ENCODE measurements at places on chromosomes 1 and 21. TPM values are rescaled to one million over a fixed set of nuclear protein-coding genes. Genes with fewer than 3 reads are reported as not detected.

DNA sequence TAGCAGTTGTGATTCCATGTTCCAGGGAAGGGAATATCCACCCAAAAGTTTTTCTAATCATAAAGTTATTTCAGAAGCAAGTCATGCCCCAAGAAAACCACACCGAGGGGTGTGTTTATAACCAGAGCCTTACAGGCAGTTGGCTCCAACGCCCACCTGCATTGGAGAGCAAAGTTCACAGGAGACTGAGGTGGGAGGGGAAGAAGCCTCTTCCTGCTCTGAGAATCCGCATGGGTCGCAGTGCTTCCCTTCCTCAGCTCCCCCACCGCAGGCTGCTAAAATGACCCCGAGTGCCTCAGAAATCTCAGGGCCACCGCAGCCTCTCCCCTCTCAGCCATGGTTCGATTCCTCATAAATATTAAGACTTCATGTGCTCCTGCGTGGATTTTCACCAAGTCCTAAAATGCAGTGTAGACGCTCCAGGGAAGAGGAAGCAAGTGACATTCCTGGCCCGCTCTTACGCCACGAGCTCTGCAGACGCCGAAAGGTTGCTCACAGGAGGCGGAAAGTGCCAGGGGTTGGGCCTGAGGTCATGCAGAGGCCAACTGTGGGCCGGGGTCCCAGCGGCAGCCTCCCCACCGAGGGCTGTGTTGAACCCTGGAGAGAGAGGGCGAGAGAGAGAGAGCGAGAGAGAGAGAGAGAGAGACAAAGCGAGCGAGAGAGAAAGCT is 13.4 kb upstream of the SPSB1 start:
- DNase-seq: peak; percentile 43

Gene LCE2B
- total RNA-seq: not detected

Gene CNR2
- total RNA-seq: not detected

GRCh38 chr1:56060906-56061305 is 518.5 kb downstream of the PLPP3 start:
- DNase-seq: no peak

- DNase-seq: no peak
Observed at GRCh38 chr1:153801786-153802697, 26.8 kb downstream of the SLC27A3 start.

Gene LRRC71
- not detected for total RNA-seq

Gene EPHA2
- total RNA-seq: 50.8 TPM

- DNase-seq: no peak
Observed at GRCh38 chr1:1123581-1124507, 8.0 kb upstream of the C1orf159 start.

Gene GUCA2B
- not detected for total RNA-seq

Gene CFH
- total RNA-seq: 3.8 TPM

- DNase-seq: no peak
Observed at GRCh38 chr1:33273961-33274371, 17.7 kb downstream of the ZNF362 start.

DNA sequence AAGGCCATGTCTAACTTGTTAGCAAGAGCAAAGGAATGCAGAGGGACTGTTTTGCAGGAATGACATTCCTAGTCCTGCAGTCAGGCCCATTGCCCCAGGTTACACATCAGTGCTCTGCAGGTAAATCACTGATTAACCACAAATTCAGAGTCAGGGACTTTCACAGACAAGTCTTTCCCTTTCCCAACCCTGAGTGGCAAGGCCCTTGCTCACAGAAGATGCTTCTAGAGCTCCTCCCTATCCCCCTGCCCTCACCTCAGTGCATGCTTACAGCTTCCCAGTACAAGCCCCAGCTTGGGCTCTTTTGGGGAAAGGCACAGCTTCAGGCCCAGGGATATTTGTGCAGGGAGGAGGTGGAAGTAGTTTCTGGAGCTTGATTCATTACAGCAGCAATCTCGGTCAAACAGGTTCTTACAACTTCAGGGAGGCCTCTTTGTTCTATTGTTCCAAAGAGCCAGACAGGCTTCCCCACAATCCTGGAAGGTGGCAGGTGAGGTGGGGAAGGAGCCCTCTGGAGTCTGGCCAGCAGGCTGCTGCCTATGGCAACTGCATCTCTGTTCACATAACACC is 53.9 kb downstream of the CASQ2 start:
- no peak for DNase-seq

Gene NGF
- total RNA-seq: 0.51 TPM

DNA sequence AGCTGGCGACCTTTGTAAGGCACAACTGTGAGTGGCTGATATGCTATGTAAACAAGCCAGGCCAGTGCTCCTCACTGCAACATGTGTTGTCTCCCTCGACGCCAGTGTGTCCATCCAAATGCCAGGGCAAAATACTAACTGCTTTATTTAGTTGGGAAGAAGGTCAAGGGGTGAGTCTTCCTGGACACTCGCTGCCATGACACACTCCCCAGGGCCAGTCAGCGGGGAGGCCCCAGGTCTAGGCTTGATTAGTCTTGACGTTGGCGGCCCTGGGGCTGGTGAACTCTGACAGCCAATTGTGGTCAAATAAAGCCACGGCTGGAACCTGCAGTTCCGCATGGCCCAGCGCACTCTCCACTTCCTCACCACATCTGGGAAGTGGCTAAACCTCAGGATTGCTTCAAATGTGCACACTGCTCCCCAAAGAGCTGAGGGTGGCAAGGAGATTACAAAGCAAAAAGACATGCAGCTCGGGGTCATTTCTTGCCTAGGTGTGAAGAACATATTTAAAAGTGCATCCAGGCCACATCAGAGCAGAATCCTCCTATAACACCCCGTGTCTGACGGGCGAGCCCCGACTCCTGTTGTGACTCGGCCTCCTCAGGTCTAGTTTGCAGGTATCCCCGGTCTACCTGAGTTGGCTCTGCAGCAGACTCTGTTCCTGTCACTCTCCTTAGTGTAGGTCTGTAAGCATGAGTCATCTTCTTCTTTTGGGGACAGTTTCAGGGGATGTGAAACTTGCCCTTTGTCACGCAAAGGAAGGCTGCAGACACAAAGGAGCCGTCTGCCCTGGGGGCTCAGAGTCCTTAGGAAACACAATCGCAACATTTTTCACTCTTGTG is 183.5 kb downstream of the RUNX1 start:
- peak; percentile 39 for DNase-seq

GRCh38 chr1:218712677-218713076 is 367.5 kb downstream of the TGFB2 start:
- no peak for DNase-seq

Gene CACNA1S
- not detected for total RNA-seq

- no peak for DNase-seq
Observed at GRCh38 chr1:167463875-167464575, 54.3 kb downstream of the CD247 start.

- no peak for DNase-seq
Observed at GRCh38 chr1:158179301-158180041, 1.2 kb upstream of the CD1D start.

Gene TMEM240
- total RNA-seq: 0.11 TPM

DNA sequence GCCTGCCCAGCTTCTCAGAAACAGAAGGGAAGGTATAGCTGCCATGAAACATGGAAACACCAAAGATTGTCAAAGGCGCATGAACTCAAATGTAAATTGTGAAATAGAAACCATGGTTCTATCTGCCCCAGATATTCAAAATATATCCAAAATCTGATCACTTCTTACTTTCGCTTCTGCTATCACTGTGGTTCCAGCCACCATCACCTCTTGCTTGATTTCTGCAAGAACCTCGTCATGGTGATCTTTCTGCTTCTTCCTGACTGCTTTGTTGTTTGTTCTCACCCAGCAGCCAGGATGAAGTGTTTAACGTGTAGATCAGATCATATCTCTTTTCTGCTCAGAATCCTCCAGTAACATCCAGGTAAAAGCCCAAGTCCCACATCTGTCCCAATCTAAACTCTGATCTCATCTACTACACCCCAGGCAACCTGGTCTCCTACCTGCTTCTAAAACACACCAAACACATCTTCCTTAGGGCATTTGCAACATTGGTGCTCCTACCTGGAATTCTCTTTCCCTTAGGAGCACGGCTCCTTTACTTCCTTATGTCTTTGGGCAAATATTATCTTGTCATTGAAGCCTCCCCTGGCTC is 10.5 kb upstream of the LMO4 start:
- DNase-seq: no peak

Gene TLR5
- 0.77 TPM for total RNA-seq

GRCh38 chr1:198318085-198318484 is 161.3 kb downstream of the NEK7 start:
- DNase-seq: no peak

DNA sequence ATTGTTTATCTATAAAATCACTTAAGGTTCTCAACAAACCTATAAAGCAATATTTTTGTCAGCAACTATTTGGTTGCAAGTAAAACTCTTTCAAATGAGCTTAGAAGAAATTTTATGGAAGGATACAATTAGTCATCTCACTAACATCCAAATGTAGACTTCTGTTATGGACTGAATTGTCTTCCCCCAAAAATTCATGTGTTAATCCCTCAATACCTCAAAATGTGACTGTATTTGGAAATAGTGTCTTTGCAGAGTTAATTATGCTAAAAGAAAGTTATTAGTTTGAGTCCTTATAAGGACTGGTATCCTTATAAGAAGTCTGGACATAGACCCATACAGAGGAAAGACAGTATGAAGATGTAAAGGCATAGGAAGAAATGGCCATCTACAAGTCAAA is 357.8 kb upstream of the PRMT6 start:
- no peak for DNase-seq

GRCh38 chr1:234897754-234898454 is 230.7 kb downstream of the TOMM20 start:
- DNase-seq: no peak

- no peak for DNase-seq
Observed at GRCh38 chr1:159895286-159895685, 4.7 kb downstream of the CFAP45 start.

GRCh38 chr1:244876228-244876910 is 12.0 kb upstream of the HNRNPU start:
- no peak for DNase-seq

Gene SPRR3
- total RNA-seq: not detected

Gene AK4
- 7.1 TPM for total RNA-seq

GRCh38 chr1:78088015-78088414 is 42.2 kb downstream of the GIPC2 start:
- no peak for DNase-seq

- no peak for DNase-seq
Observed at GRCh38 chr1:66386712-66387111, 147.2 kb upstream of the SGIP1 start.

Gene COL16A1
- 38.2 TPM for total RNA-seq

DNA sequence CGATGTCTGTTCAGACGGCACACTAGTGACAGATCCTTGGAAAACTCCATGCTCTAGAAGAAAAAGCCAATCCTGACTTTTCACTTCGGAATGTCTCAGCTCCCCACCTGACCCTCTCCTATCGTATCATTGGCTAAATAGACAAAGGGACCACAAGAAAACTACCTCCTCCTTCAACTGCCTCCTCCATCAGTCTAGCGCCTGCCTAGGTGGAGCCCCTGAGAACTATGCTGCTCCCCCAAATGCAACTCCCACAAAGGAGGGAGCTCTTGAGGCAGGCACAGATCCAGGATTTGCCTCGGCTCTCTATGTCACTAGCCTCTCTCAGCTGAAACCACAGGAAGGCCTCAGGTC is 148.4 kb downstream of the TOMM20 start:
- DNase-seq: peak; percentile 73

- no peak for DNase-seq
Observed at GRCh38 chr1:190258003-190258402, 219.7 kb downstream of the BRINP3 start.

GRCh38 chr1:35030756-35031446 is 844 bp downstream of the ZMYM6 start:
- peak; percentile 63 for DNase-seq

GRCh38 chr1:78426408-78426807 is 64.4 kb upstream of the PTGFR start:
- DNase-seq: no peak

DNA sequence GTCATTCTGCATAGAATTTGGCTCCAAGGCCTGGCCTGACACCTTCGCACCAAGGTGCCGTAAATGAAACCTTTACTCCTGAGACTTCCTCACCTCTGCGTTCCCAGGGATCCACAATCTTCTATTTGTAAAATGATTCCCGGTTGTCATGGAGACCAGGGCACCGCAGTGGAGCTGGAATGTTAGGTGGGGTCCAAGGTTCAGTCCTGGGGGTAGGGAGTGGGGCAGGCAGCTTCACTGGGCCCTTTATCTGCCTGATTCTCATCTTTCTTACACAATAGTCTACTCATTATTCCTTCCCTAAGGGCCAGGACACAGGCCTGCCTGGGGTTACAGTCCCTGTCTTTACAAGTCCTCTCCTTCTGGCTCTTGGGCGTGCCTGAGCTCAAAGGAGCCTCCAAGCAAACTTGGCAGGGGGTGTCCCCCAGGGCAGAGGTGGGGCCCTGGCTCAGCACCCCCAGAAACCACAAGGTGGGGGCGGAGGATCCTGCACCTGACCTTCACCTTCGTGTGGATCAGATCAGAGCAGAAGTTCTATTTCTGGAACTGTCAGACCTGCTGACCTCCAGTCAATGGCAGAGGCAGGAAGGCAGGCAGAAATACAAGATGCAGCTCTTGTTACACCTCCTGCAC is 51.1 kb downstream of the RIPK4 start:
- peak; percentile 60 for DNase-seq

- no peak for DNase-seq
Observed at GRCh38 chr1:195617106-195617505, 991.1 kb downstream of the KCNT2 start.

DNA sequence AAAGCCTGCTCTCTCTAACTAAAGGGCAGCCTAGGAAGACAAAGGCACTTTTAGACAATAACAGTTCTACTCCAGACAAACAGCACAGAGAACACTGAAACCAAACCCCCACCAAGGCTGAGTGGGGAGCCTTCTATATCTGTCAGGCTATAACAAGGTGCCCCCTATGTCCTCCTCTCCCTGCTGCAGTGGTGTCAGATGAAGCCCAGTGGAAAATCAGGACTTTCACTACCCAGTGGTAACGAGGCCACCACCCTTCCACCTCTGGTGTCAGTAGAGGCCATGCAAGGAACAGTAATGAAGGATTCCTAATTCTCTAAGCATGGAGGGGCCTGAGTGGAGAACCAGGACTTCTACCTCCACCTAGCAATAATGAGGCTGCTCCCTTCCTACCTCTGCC is 83.7 kb downstream of the ZSWIM5 start:
- no peak for DNase-seq

DNA sequence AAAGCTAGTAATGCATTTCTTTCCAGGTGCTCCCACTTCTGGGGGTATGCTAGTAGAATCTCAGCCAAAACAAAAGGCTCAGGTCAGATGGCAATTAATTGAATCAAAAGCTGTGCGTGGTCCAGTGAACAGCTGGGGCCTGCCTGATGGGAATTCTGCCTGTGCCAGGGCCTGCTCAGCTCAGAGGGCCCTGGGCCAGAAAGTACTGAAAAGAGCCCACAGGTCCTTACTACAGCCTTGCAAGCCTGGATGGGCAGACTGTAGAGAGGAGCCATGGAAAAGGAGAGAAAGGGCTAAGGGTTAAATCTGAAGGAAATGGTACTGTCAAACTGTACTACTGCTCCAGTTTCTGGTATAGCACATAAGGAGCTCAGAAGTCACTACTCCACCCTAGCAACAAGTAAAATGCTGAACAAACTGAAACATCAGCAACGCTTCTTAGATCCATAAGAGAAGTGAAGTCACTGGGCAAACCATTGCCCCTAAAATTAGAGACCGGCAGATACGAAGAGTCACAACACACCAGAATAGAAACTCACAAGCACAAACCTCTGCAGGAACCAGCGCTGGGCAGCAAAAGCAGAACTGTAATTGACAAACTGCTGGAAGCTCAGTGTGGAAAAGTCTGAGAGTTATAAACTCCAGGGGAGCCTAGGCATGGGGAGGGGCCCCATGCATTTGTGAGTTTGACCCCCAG is 121.1 kb upstream of the SYT6 start:
- DNase-seq: no peak

Gene SPRR2E
- total RNA-seq: not detected

Gene ZC3H11A
- 61.3 TPM for total RNA-seq

Data from Daoy (cell line).